Esophagus muscularis mucosa (tissue), 4 donors: ENCODE measurements at places on chromosomes 6 and 20. TPM values are rescaled to one million over a fixed set of nuclear protein-coding genes. Genes with fewer than 3 reads are reported as not detected.

The FAXC gene
- 44.7 TPM for total RNA-seq

The PAK5 gene
- 0.42 TPM for total RNA-seq

The DEFB112 gene
- not detected for total RNA-seq

The ELOVL2 gene
- 0.50 TPM for total RNA-seq

The PIGT gene
- total RNA-seq = 90.9 TPM

The TSBP1 gene
- total RNA-seq = not detected

DNA sequence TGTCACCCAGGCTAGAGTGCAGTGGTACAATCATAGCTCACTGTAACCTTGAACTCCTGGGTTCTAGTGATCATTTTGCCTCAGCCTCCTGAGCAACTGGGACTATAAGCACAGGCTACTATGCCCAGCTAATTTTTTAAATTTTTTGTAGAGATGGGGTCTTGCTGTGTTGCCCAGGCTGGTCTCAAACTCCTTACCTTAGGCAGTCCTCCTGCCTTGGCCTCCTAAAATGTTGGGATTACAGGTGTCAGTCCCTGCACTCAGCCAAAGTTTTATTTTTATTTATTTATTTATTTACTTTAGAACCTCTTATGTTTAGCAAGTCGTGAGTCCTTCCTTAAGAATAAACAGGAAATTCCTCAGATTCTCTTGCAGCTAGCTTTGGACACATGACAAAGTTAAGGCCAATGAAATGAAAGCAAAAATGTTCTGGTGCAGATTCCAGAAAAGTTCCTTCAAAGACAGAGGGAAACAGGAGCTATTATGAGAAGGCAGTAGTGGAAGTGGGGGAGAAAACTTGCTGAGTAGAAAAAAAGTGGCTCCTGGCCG, 19.1 kb downstream of the PIM1 start:
- DNase-seq = no peak

- no peak for DNase-seq
Observed at GRCh38 chr6:13292774-13293173, 35.6 kb downstream of the TBC1D7 start.

DNA sequence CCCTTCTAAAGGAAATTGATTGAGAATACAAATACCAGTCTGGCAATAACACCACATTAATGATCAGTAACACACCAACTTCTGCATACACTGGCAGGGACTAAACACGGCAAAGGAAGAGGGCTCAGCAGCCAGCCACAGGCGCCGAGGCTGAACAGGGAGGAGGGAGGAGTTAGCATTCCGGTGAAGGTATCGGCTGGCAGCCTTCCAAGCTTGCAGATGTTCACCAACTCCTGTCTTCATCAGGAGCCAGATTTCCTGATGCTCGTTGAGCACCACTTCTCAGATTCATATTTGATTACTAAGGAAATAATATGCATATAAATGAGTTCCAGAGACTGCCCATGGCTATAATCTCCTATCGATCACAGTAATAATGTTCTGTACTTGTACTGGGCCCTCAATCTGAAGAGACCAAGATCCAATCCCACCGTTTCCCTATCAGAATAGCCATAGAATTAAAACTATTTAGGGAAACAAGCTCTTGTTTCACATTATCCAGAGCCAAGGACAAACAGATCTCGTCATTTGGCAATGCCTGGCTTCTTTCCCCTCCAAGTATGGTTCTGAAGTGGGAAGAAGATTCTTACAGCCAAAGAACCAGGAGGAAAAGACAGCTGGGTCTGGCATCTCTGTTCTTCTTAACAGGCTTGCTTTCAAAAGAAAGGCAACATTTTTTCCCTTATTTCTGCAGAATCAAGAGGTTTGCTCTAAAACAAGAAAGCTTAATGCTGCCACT, 42.2 kb downstream of the GFOD1 start:
- DNase-seq = no peak

DNA sequence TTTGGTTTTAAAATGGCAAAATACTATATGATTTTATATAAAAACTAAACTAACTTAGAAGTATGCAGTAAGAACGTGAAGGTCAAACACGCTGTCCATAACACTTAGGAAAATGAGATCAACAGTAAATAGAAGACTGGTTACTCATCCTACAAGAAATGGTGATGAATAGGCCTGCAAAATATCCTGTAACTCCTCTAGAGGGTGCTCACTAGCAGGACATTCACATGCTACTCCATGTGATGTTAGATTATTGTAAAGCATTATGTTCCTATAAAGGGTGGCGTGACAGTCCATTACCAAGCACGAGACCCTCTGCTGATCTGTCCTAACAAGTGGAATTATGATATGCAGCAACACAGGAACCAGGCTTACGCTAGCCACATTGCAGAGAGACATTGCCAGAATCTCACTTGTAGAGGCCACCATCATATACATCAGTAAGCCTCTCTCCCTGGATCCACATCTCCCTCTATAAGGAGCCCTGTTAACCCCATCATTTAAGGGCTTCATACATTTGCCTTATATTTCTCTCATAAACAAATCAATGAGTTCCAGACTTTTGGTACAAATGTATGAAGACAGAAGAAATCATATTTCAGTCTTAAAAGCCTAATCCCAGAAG, 18.0 kb upstream of the DEFB129 start:
- DNase-seq = no peak

DNA sequence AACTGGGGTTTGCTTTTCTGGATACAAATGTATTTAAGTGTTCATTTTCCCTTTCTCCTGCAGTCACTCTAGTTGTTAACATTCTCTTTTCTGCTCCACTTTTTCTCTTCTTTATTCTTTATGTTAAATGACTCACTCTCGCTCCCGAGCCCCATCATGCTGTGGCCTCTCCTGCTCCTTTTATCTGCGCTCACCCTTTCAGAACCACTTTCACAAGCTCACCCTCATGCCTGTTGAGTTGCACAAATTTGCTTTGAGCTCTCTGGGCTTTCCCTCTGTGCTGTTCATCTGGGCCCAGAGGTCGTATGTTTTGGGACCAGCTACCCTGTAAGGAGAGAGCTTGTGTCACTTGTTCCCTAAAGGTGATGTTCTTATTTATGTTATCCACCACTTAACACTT, 98.1 kb upstream of the ASCC3 start:
- no peak for DNase-seq

DNA sequence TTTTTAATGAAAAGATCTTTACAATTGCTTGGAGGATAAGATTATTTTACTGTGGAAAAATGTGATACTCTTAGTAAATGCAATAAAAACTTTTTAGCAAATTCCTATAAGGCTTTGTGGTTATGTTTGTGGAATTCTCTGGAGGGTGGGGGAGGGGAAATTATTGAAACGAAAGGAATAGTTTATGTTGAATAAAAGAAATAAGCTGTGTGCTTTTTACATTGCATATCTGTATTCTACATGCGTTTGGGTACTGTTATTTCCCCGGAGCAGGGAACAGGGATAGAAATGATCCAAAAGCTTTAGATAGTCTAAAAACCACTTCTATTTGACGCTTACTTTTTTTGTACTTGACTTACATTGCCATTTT, 143.8 kb downstream of the SLC16A10 start:
- DNase-seq = no peak

GRCh38 chr6:142407685-142408273, 106.0 kb downstream of the ADGRG6 start:
- no peak for DNase-seq

- no peak for DNase-seq
Observed at GRCh38 chr6:16822975-16823717, 61.9 kb upstream of the ATXN1 start.

DNA sequence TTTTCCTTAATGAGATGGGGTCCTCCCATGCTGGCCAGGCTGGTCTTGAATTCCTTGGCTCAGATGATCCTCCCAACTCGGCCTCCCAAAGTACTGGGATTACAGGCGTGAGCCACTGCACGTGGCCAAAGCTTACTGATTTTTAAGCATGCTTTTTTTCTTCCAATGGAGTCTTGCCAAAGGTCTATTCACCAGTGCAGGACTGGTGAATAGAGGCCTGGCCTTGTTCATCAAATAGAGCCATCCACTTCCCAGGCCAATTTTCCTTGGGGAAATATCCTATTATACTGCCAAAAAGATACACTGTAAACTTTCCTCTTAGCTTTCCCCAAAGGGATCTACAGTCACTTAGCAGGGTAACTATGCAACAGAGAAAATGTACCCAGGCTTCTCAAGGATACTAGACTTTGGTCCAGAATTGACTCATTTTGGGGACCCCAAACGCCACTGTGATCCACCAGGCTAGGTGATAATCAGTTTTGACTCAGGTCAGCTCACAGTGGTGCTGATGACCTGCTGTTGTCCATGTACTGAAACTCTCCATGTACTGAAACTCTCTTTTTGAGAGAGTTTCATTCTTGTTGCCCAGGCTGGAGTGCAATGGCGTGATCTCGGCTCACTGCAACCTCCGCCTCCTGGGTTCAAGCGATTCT, 91.8 kb downstream of the REPS1 start:
- DNase-seq = no peak

DNA sequence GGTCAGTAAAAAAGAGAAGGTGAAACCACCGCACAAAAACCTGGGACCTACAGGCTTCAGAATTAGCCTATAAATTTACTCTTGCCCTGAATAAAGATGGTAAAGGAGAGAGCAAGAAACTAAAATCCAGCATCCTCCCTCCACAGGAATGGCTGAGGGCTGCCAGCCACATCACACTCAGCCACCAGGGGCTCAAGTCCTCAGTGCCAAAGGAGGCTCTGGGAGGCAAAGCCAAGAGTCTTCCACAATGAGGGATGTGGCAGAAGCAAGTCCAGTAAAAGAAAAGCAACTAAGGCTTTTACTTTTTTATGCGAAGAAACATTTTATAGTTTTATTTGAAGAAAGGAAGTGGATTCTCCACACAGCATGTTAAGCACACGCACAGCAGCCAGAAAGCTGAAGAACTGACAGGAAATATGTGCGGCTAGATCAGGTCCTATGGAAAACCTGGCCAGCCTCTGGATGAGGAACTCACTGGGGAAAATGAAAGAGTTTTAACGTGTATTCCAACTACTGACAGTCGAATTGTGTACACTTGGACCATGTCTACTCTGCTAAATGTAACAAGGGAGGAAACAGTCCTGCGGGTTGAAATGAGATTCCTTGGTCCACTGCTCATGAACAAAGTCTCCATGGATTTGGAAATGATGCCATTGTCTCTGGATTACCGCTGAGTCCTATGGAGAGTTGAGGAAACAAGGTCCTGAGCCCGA, 219.4 kb upstream of the SSTR4 start:
- DNase-seq = no peak

- DNase-seq = no peak
Observed at GRCh38 chr20:59323731-59324130, 23.3 kb downstream of the EDN3 start.

GRCh38 chr6:44442236-44442635, 54.7 kb downstream of the CDC5L start:
- no peak for DNase-seq

DNA sequence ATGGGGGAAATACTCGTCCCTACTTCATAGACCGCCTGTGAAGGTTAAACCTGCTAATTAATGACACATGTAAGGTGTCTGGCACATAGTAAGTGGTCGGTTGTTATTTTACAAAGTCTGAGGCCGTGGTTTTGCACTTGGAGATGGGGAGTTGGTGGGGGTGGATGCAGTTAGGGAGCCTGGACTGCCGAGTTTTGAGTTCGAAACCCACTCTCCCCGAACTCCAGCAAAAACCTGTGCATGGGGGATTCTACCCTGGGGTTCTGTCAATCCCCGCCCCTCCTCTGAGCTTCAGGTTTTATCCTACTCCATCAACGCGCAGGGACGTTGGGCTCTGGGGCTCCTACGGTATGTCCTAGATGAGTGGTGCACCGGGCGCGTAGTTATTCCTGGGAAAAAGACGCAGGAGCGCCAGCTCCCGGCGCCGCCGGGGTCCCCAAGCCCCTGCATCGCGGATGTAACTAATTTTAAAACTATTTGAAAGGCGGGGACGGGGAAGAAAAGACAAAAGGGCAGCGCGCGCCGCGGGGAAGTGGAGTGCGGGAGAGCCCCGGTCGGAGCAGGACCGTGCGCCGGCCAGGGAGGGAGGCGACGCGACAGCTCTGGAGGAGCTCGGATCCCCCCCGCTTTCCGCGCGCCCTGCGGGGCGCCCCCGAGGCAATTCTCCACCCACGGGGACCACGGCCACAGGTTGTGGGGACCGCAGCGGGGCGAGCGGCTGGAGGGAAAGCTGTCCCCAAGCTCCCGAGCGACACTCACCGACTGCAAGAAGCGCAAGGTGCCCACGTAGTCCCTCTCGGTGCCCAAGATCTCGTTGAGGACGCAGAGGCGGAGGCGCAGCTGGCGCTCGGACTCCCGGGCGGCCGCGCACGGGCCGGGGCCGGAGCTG, 672 bp downstream of the PREX1 start:
- DNase-seq = no peak

DNA sequence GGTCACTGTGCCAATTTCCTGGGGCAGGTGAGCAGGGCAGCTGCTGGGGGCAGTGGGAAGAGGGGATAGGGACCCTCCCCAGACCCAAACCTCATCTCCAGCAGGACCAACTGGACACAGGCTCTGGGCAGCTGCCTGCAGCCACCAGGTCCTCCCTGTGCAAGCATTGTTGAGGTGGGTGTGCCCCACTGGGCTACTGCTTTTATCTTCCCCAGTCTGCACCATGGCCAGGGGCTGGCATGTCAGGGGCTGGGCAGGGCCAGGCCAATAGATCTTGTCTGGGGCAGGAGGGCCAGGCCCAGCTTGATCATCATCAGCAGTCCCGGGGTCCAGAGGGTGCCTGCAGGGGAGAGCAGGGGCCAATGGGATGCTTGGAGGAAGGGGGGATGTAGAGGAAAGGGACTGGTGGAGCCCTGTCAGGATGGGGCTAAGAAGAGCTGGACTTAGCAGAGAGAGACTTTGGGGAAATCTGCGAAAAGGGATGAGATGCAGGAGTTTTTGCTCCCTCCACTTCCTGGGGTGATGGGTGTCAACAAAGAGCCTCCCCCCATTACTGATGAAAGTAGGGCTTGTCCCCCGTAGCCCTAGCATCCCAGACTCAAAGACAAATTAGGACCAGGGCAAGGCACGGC, 5.7 kb downstream of the EBF4 start:
- no peak for DNase-seq

- no peak for DNase-seq
Observed at GRCh38 chr20:47546184-47547033, 44.7 kb downstream of the NCOA3 start.

GRCh38 chr20:60224914-60225313, 266.7 kb downstream of the CDH26 start:
- DNase-seq = no peak

- DNase-seq = no peak
Observed at GRCh38 chr6:18034798-18035202, 47.4 kb upstream of the KIF13A start.
